ENCODE measurements at places on chromosomes 5 and 9. TPM values are rescaled to one million over a fixed set of nuclear protein-coding genes. Genes with fewer than 3 reads are reported as not detected.

GRCh38 chr5:145220481-145220880 lies 614.7 kb downstream of the PRELID2 start:
- no peak for DNase-seq

GRCh38 chr9:68720656-68721313 lies 15.7 kb downstream of the PIP5K1B start:
- no peak for DNase-seq

GRCh38 chr9:112725961-112726360 lies 8.0 kb upstream of the INIP start:
- no peak for DNase-seq

The CLTB gene
- total RNA-seq: 342 TPM

GRCh38 chr5:120055858-120056257 lies 408.2 kb upstream of the PRR16 start:
- no peak for DNase-seq

The ACTBL2 gene
- 0.30 TPM for total RNA-seq
